Neural crest cell (in vitro differentiated cells): ENCODE measurements at places on chromosomes 11 and 22. TPM values are rescaled to one million over a fixed set of nuclear protein-coding genes. Genes with fewer than 3 reads are reported as not detected.

Gene TCN1
- total RNA-seq = not detected in 2 replicates

Gene DDI1
- not detected in 2 replicates for total RNA-seq

Gene CHEK2
- 44.2 and 45.0 TPM in 2 replicates for total RNA-seq

Gene IFITM10
- total RNA-seq = 0.66 TPM in 1 of 2 replicates, not detected in the other

Gene C22orf31
- not detected in 2 replicates for total RNA-seq

Gene ARCN1
- 122 and 128 TPM in 2 replicates for total RNA-seq

Gene NLRP14
- total RNA-seq = 0.30 and 0.51 TPM in 2 replicates

DNA sequence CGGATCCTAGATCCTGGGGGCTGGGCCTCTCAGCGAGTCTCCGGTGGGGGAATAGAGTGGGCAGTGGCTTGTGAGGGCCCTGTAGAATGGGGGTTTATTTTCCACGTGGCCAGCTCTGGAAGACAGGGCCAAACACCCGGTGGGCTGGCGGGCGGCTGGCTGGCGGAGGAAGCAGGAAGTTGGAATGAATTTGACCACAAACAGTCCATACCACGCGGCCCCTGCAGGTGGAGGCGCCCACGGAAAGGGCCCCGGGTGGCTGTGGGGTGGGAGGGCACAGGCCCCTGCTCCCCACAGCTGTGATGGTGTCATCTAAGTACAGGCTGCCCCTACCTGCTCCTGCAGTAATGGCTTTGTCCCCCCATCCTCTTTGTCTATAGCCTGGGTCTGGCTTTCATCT lies 15.1 kb downstream of the MCAT start:
- no peak for DNase-seq
- H3K4me3 ChIP-seq = no peak overlapping the region
- H3K27ac ChIP-seq = no peak overlapping the region
- no peaks in the 10 kb centered on the region for H3K4me1 ChIP-seq
- no peaks in the 10 kb centered on the region for H3K27me3 ChIP-seq
- H3K36me3 ChIP-seq = no peaks in the 10 kb centered on the region

- no peak for DNase-seq
- peaks cover 49% of the 10 kb centered on the region for H3K27me3 ChIP-seq
- H3K27ac ChIP-seq = no peak overlapping the region
- H3K36me3 ChIP-seq = no peaks in the 10 kb centered on the region
- H3K4me1 ChIP-seq = peaks cover 12% of the 10 kb centered on the region
Measured at GRCh38 chr11:128897826-128898225, 6.7 kb downstream of the KCNJ5 start.

- peaks cover 19% of the 10 kb centered on the region for H3K4me1 ChIP-seq
- H3K36me3 ChIP-seq = no peaks in the 10 kb centered on the region
- peak; percentile 26 for DNase-seq
- peaks cover 5% of the 10 kb centered on the region for H3K27me3 ChIP-seq
- H3K27ac ChIP-seq = peak overlapping the region; percentile 5
Measured at GRCh38 chr11:67006029-67006884, 16.7 kb upstream of the SYT12 start.

- no peak overlapping the region for H3K27ac ChIP-seq
- peaks cover 7% of the 10 kb centered on the region for H3K4me1 ChIP-seq
- H3K27me3 ChIP-seq = peaks cover 6% of the 10 kb centered on the region
- no peaks in the 10 kb centered on the region for H3K36me3 ChIP-seq
- no peak for DNase-seq
Measured at GRCh38 chr11:129705341-129705740, 110.3 kb upstream of the TMEM45B start.

GRCh38 chr22:48197189-48197690 lies 1434.8 kb downstream of the TBC1D22A start:
- H3K4me1 ChIP-seq = no peaks in the 10 kb centered on the region
- H3K27ac ChIP-seq = no peak overlapping the region
- H3K4me3 ChIP-seq = no peak overlapping the region
- no peak for DNase-seq
- H3K36me3 ChIP-seq = no peaks in the 10 kb centered on the region

DNA sequence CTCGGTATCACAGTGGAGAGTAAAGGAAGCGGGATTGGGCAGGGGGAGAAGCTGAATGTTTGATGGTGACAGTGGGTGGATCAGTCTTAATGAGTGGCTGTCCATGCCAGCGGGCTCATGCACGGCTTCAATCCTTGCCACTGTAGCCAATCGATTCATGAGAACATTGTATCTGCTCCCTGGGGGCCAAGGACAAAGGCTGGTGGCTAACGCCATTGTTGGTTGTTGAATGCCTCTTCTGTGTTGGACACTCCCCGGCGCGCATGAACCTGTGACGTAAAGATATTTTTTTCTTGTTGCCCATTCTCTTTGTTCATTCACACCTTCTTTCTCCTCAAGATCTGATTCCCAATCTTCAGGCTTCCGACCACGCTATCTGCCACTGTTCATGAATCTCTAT lies 20.9 kb upstream of the ATXN10 start:
- H3K4me3 ChIP-seq = no peak overlapping the region
- no peaks in the 10 kb centered on the region for H3K36me3 ChIP-seq
- H3K4me1 ChIP-seq = peaks cover 19% of the 10 kb centered on the region
- peaks cover 26% of the 10 kb centered on the region for H3K27me3 ChIP-seq
- H3K27ac ChIP-seq = no peak overlapping the region

GRCh38 chr11:10673501-10674062 lies 20.0 kb downstream of the IRAG1 start:
- peaks cover 3% of the 10 kb centered on the region for H3K4me1 ChIP-seq
- no peaks in the 10 kb centered on the region for H3K27me3 ChIP-seq
- H3K36me3 ChIP-seq = no peaks in the 10 kb centered on the region
- H3K4me3 ChIP-seq = no peak overlapping the region

DNA sequence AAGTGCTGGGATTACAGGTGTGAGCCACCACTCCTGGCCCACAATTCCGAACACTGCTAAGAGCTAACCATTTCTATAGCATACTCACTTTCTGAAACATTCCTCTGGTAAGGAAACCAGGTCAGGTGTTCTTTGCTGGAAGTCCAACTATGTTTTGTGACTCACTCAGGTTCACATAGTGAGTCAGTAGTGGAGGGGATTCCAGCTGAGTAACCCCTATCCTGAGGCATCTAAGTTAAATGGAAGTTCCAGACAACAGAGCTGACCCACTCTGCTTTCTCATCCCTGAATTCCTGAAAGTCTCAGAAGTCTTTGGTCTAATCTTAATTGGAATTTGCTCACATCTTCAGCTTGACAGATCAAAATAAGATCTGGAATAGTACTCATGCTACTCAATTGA lies 3.0 kb upstream of the CHRNA10 start:
- no peak overlapping the region for H3K27ac ChIP-seq
- no peak for DNase-seq
- no peaks in the 10 kb centered on the region for H3K27me3 ChIP-seq

GRCh38 chr11:107017104-107017432 lies 1.2 kb downstream of the GUCY1A2 start:
- no peak for DNase-seq
- H3K4me1 ChIP-seq = peaks cover 20% of the 10 kb centered on the region
- no peaks in the 10 kb centered on the region for H3K36me3 ChIP-seq
- peak overlapping the region; percentile 77 for H3K4me3 ChIP-seq

- no peaks in the 10 kb centered on the region for H3K27me3 ChIP-seq
- DNase-seq = no peak
- no peak overlapping the region for H3K27ac ChIP-seq
- H3K4me3 ChIP-seq = no peak overlapping the region
Measured at GRCh38 chr11:72703267-72704008, 29.2 kb upstream of the PDE2A start.

DNA sequence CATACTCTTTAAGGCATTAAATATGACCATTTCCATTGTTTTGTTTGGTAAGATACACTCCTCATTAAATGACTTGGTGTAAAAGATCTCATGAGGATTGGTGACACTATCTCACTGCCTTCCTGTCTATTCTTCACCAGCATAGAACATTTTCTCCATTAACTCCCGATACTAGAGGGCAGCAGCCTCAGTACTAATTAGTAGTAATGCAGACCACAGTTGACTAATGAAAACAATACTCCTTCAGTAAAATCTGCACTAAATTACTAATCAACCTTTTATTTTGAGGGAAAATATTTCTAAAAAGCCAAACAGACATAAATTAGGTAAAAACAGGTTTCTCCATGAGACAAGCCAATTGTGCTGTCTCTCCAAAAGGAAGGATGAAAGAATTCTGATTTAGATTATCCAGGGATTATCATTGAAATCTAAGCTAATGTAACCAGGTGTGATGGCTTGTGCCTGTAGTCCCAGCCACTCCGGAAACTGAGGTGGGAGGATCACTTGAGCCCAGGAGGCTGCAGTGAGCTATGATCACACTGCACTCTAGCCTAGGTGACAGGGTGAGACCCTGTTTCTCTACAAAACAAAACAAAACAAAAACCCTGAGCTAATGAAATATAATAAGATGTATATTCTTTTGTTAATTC lies 9.4 kb downstream of the PGM2L1 start:
- no peak overlapping the region for H3K27ac ChIP-seq
- H3K4me1 ChIP-seq = peaks cover 5% of the 10 kb centered on the region
- H3K4me3 ChIP-seq = no peak overlapping the region
- peak; percentile 38 for DNase-seq
- H3K27me3 ChIP-seq = no peaks in the 10 kb centered on the region
- no peaks in the 10 kb centered on the region for H3K36me3 ChIP-seq

DNA sequence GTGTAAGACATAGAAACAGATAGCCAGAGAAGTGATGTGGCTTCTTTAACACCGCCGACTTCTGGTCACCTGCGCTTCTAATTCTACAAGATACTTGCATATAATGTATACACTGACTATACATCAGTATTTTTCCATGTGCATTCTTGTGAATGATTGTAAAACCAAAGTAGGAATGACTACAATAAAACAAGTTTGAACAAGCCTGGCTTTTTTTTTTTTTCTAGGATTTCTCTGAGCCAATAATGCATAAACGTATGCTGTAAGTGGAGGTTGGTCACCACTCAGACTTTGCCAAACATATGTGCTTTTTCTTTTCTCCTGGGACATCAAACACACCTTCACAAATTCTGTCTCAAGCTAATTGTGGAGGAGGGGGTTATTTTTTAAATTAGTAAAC lies 237.8 kb upstream of the KIRREL3 start:
- no peaks in the 10 kb centered on the region for H3K27me3 ChIP-seq
- no peaks in the 10 kb centered on the region for H3K4me1 ChIP-seq
- H3K36me3 ChIP-seq = no peaks in the 10 kb centered on the region

- no peaks in the 10 kb centered on the region for H3K27me3 ChIP-seq
- no peak for DNase-seq
- peaks cover 8% of the 10 kb centered on the region for H3K4me1 ChIP-seq
Measured at GRCh38 chr11:81000735-81001134, 1559.9 kb upstream of the TENM4 start.

DNA sequence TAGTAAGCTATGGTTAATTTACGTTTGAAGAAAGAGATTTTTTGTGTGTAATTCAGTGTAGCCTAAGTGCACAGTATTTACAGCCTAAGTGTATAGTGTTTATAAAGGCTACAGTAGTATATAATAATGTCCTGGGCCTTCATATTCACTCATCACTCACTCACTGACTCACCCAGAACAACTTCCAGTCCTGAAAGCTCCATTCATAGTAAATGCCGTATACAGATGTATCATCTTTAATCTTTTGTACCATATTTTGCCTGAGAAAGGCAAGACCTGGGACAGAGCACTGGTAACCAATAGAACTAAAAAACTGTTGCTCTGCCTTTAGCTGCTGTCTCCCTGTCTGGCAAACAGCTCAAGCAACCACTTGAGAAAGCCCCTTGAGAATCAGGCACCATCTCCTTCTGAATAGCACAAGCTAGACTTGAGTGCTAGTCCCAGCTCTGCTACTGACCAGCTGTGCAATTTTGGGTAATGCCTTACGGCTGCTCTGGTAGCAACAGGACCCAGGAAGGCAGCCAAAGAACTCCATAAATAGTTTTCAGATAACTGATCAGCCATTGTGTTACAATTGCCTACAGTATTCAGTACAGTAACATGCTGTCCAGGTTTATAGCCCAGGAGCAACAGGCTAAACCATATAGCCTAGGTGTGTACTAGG lies 131.3 kb downstream of the KCNC1 start:
- peaks cover 15% of the 10 kb centered on the region for H3K36me3 ChIP-seq
- no peaks in the 10 kb centered on the region for H3K27me3 ChIP-seq
- no peak overlapping the region for H3K4me3 ChIP-seq
- no peak overlapping the region for H3K27ac ChIP-seq

DNA sequence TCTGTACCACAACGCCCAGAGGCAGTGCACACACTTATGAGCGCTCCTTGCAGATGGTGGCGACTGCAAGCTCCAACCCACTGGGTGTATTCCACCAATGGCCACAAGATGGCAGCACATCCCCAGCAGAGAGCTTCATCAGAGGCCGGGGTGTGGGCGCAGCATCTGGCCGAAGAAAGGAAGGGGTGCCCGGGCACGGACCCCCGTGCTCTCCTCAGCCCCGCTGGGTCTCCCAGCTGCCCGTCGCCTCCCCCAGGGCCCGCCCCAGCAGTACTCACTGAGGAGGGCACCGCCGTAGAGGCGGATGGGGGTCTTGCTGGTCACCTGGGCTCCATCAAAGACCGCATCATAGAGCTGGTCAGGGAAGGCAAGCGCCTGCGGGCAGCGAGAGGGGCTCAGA lies 14.2 kb downstream of the TP53I11 start:
- H3K27ac ChIP-seq = no peak overlapping the region
- peaks cover 4% of the 10 kb centered on the region for H3K36me3 ChIP-seq
- H3K27me3 ChIP-seq = peaks cover 12% of the 10 kb centered on the region
- DNase-seq = peak; percentile 78
- peak overlapping the region; percentile 75 for H3K4me3 ChIP-seq

DNA sequence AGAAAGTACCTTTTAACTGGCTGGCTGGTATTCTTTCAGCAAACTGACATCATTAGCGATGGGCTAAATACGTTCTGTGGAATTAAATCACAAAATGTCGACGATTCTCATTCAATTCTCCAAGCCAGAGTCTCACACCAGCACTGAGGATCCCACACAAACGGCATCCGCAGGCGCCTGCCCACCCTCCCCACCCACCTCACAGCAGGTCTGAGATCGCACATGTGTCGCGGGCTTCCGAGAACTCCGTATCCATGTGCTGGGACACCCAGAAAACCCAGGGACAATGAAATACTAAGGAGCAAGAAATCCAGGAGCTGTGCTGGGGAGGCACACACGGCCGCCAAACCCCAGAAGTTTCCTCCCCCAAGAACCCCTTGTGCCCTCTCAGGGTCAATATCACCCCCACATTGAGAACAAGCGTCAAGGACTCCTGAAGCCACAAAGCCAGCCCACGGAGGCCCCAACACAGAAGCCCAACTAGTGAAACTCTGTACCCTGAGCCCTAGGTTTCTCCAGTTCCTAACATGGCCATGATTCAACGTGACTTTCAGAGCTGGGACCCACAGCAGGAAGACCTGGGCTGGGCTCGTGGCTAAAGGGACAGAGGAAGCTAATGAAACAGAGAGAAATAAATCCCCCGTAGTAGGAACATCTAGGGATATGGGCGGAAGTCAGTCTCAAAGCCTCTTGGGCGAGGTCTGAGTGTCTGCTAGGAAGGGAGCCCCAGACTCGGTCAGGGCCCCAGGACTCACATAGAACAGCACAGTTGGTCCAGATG lies 8.0 kb downstream of the TOLLIP start:
- peaks cover 25% of the 10 kb centered on the region for H3K4me1 ChIP-seq
- H3K27ac ChIP-seq = no peak overlapping the region
- DNase-seq = no peak
- H3K27me3 ChIP-seq = no peaks in the 10 kb centered on the region
- H3K4me3 ChIP-seq = no peak overlapping the region
